ENCODE measurements at places on chromosomes 6 and 20. TPM values are rescaled to one million over a fixed set of nuclear protein-coding genes. Genes with fewer than 3 reads are reported as not detected.
A peak's percentile ranks its signal among the peaks of the same experiment; 100 is the strongest.

The SOX4 gene
- 90.2 TPM for total RNA-seq

The SLC22A23 gene
- 0.81 TPM for total RNA-seq

The SLC22A1 gene
- under 0.01 TPM for total RNA-seq

The VWA7 gene
- total RNA-seq: 2.4 TPM

The RIMS1 gene
- under 0.01 TPM for total RNA-seq

DNA sequence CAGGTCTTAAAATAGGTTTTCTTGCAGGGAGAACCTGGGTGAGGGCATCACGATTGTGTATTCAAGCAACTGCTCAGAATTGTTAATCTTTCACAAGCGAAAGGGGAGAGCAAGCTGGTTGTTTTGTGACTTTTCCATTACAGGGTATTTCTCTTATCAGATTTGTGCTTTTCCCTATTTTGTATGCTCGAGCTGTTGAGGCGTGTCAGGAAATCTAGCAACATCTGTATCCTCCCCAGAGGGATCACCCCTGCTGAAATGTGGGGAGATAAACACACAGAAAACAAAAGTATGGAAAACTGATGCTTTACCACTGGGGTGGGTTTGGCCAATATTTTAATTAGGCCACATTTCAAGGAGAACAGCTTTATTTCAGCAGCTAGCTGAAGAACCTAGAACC, 187.0 kb downstream of the DTNBP1 start:
- no peak for DNase-seq

DNA sequence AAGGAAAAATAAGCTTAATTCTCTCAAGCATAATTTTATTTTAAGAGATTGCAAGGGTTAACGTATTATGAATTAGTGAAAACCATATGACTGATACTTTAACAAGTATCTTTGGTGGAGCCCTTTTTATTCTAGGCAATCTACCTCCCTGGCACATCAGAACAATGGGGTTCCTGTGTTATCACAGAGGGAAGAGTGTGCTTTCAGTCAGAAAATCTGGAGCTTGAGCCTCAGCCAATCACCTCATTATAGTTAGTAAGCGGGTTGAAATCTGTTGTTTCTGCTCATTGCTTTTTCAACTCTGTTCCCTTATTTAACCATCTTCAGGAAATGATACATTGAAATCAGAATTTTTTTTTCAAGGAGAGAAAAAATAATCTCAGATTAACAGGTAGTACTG, 391 bp downstream of the ADGRF1 start:
- DNase-seq: no peak

DNA sequence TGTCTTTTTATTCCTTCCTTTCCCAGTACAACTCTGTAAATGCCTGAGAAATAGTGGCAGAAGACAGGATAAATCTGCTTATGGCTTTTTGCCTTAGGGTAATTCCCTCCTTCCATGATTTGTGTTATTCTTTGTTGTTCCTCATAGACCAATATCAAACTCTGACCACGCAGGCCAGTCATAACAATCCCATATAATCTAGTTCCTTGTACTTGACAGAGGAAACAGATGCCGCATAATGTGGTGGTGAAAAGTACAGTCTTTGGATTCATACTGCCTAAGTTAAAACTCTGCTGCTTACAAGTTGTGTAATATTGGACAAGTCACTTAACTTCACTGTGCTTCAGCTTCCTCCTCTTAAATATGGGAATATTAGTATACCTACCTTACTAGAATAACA, 8.2 kb upstream of the BAG2 start:
- DNase-seq: no peak

- DNase-seq: no peak
Measured at GRCh38 chr6:24425091-24425490, 22.4 kb downstream of the MRS2 start.

DNA sequence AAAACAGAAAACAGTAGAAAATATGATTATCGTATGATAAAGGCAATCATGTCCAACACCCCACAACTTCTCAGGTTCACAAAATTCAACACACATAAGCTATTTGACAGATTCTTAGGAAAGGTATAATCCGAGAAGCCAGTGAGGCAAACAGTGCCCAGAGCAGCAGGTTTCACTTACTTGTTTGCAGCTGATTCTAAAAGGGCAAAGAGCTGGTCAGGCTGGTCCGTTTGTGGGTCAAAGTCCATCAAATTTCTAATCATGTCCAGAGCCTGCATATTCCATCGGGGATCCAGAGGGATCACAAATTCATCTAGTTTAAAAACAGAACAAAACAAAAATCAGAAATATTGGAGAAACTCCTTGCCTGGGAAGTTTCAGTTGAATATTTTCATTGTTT, 69.8 kb upstream of the LYRM2 start:
- no peak for DNase-seq

- no peak for DNase-seq
Measured at GRCh38 chr6:53634184-53634631, 31.3 kb downstream of the KLHL31 start.

DNA sequence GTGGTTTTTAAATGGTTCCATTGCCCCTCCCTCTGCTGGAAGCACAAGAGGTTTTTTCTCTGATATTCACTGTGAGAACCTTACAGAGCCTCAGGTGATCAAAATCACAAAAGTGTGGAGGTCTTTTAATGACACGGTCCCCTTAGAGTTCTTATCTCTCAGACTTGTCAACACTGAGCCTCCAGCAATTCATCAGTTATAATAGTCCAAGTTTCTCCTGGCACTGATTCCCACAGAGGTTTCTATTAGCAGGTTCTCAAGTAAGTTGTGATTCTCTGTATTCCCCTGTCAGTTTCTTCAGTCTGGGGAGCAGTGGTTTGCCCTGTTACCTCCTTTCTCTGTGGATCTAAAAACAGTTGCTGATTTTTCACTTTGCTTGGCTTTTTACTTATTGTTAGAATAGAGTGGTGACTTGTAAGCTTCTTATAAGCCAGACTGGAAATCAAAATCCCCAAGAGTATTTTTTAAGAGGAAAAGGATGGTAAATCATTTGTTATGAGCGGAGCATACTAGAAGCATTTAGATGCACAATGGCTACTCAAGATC, 157.4 kb upstream of the BMP5 start:
- no peak for DNase-seq

- peak; percentile 14 for DNase-seq
Measured at GRCh38 chr20:62066983-62067433, 1.3 kb upstream of the TAF4 start.

Measured in hematopoietic multipotent progenitor cell (in vitro differentiated cells).